ENCODE measurements at places on chromosomes 1 and 21. TPM values are rescaled to one million over a fixed set of nuclear protein-coding genes. Genes with fewer than 3 reads are reported as not detected.

Gene CA6
- 0.26 TPM for total RNA-seq

GRCh38 chr21:33286600-33287456 is 20.7 kb downstream of the IL10RB start:
- no peak for DNase-seq

GRCh38 chr1:243742819-243743218 is 107.2 kb downstream of the AKT3 start:
- no peak for DNase-seq

GRCh38 chr1:156539818-156540355 is 32.5 kb downstream of the IQGAP3 start:
- no peak for DNase-seq
